ENCODE measurements at places on chromosomes 2 and 18.

DNA sequence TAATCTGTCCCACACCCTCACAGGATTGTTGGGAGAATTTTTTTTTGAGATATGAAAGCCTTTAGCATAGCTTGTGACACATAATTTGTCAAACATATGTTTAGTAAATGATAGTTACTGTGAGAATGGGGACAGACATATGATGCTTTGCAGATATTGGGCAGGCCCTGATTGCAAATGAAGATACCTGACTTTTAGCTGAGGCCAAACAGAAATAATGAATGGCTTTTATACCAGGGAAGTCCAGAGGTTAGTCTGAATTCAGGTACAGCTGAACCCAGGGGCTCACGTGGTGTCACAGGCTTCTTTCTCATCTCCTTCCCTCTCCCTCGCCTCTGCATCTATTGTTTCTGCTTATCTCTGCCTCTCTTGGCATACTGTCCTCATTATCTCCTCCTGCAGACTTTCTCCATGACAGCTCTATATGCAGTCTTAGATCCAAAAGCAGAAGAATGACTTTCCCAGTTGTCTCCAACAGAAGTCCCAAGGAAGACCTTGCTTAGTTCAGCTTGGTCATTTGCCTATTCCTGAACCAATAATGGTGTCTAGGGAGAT lies 4.9 kb upstream of the WNT10A start:
- DNase-seq, result no peak

DNA sequence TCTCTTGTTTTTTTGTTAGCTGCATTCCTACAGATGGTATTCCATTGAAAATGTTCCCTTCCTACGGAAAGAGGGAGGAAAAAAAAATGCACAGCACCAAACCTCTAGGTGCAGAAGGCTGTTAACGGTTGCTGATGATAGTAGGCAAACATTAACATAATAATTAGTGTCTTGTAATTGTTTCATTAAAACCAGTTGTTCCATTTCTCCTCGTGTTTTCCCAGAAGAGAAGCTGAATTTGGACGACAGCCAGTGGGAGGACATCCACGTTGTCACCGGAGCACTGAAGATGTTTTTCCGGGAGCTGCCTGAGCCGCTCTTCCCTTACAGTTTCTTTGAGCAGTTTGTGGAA lies 494.7 kb downstream of the ARHGAP15 start:
- DNase-seq, result no peak

DNA sequence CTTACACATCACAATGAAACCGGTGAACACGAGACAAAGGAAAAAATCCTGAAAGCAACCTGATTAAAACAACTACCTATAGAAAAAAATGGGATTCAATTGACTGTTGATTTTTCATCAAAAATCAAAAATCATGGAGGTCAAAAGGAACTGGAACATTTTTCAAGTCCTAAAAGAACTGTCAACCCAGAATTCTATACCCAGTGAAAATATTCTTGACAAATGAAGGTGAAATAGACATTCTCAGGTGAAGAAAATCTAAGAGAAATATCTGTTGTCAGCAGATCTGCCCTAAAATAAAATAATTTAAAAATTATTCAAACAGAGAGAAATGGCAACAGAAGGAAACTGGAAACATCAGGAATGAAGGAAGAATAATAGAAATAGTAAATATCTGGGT lies 38.9 kb downstream of the GAREM1 start:
- DNase-seq, result no peak

DNA sequence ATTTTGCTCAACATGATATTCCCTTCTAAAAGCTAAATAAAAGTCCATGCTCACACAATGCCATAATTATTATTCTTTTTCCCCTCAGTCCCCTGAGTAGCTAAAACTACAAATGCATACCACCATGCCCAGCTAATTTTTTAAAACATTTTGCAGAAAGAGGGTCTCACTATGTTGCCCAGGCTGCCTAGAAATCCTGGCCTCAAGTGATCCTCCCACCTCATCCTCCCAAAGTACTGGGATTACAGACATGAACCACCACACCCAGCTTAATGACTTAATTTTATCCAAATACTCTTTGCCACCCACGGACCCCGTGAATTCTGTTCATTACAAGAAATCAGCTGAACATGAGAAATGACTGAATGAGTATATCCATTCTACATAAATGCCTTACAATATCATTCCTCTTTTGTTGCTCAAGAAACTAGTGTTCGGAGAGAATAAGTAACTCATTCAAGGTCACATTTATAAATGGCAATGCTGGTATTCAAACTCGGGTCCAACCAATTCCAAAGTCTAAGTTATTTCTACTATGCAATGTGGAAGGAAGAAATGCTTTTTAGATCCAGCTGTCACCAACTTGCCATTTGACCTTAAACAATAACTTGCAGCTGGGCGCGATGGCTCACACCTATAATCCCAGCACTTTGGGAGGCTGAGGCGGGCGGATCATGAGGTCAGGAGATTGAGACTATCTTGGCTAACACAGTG lies 59.8 kb downstream of the NOL10 start:
- no peak for DNase-seq

DNA sequence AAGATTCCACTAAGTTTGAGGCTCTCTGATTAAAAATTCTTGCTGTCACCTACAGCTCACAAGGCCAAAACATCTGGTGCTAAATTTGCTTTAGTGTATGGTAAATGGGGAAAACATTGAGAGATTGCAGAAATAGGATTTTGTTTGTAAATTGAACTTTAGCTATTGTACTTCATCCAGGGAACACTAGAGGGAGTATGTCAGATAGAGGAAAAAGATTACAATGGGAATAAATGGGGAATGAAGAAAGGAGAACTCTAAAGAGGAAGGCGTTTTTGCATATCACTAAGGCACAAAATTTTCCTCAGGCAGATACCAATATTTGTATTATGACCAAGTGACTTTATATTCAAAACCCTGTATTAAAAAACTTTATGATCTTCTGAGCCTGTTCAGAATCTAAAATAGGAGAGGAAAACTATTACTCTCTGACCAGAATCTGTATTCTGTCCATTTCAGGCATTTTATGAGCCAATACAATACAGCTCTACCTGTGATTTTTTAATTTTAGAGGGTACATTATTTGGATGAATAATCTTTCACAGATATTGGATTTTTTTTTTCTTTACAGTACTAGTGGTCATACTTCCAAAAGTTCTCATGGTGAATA lies 52.3 kb upstream of the ITGB6 start:
- DNase-seq, result peak; percentile 52

- no peak for DNase-seq
These were observed 1402.0 kb upstream of the PIK3C3 start for GRCh38 chr18:40553029-40553428.

DNA sequence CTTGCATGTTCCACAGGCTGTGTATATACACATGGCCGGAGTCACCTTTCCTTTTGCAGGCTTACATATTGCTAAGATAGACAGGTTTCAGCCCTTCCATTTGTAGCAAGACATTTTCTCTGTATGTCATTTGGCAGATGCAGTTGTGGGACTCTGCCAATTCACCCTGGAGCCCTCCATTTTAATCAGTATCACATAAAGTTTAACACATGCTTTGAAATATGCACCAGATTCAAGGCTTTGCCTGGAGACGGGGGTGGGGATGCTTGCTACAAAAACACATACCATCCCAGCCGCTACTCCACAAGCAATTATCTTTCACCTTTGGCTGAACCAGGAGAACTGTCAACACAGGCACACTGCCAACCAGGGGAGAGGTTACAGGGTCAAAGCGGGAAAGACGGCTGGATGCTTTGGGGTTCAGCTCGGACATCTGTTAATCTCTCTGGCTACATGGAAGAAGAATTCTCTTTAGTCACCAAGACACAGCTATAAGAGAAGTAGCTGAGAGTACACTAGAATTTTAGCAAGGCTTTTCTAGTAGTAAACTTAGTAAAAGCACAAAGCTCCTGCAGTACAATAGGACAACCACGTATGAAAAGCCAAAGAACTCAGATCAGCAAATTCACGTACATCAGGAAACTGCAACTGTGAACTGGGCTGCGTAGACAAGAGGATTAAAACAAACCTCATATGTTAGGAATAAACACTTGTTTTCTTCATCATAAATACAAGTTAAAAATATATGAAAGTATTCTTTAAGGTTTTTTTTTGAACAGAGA lies 130.9 kb downstream of the EXOC6B start:
- peak; percentile 83 for DNase-seq

DNA sequence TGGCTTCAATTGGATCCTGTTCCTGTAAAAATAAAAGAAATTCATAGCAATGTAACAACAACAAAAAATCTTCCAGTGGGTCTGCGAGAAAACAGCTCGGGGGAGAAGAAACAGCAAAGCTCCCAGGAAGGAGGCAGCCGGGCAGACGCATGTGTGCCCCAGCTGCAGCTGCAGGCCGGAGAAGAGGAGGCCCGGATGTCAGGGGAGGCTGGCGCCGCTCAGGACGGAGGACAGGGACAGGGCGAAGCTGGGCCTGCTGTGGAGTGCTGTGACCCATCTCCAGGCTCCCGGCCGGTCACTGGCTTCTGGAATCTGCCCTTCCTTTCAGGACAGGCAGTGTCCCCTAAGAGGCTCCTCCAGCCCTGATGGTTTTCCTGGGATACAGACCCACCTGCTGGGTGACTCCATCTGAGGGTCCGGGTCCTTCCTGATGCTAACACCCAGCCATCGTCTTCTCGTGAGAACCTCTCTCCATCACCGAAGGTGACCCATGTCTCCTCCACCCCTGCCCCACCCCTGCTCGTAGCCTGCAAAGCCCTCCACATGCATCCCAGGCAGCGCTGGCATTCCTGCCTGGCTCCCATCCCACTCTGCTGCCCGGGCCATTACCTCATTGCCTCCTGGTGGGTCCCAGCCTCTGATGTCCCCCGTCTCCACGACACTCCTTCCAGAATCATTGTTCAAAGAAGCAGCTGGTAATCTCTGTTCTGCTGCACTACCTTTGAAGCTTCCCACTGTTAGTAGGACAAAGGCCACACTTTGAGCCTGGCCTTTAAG lies 145.4 kb upstream of the TWIST2 start:
- DNase-seq, result no peak

DNA sequence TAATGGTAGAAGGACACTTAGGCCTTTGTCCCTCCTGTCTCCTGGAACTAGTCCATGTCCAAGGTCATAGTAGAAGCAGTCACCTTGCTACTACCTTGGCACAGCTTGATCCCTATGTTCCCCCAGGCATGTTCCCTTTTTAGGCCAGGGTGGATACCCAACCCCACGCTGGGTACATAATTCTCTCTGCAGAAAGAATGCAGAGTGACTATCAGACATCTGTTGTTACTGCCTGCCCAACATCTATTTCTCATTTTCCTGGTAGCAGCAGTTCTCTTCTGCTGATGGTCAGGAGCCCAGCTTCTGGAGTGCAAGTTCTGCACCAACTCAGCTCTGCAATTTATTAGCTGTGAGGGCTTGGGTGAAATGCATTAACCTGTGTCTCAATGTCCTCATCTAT lies 4.4 kb upstream of the METTL21A start:
- no peak for DNase-seq

DNA sequence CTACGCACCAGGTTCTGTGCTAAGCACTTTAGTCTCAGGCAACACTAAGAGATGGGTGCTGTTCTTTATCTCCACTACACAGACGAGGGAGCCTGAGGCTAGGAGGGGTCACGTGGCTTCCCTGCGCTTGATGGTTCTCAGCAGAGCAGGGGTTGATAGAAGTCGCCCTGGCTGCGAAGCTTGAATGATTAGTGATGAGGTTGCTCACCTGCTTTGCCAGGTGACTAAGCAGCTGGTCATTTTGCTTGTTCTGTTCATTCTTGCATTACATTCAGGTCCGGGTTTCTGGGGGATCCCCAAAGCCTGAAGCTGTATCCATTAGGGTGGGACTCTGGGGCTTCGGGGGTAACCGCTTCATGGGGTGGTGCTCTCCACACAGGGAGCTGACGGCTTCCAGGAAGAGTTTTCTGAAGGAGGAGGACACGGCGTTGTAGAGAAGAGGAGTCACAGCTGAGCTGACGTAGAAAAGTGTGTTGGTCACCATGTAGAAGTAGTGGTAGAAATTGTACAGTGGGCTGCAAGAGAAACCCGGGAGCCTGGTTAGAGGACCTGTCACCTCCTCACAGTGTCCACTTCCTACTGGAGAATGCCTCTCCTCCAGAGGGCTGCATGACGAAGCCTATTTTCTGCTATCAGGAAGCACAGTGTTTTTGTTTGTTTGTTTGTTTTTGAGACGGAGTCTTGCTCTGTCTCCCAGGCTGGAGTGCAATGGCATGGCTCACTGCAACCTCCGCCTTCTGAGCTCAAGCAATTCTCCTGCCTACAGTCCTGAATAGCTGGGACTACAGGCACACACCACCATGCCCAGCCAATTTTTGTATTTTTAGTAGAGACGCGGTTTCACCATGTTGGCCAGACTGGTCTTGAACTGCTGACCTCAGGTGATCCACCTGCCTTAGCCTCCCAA lies 11.5 kb downstream of the NTSR2 start:
- no peak for DNase-seq

- no peak for DNase-seq
These were observed 1.2 kb upstream of the SERPINB13 start for GRCh38 chr18:63585988-63586387.

GRCh38 chr18:75044791-75045190 lies 164.1 kb downstream of the PTGR3 start:
- no peak for DNase-seq

GRCh38 chr2:203019142-203019541 lies 4.5 kb downstream of the NBEAL1 start:
- DNase-seq, result no peak

GRCh38 chr2:111983478-111984212 lies 71.4 kb upstream of the TMEM87B start:
- DNase-seq, result no peak

DNA sequence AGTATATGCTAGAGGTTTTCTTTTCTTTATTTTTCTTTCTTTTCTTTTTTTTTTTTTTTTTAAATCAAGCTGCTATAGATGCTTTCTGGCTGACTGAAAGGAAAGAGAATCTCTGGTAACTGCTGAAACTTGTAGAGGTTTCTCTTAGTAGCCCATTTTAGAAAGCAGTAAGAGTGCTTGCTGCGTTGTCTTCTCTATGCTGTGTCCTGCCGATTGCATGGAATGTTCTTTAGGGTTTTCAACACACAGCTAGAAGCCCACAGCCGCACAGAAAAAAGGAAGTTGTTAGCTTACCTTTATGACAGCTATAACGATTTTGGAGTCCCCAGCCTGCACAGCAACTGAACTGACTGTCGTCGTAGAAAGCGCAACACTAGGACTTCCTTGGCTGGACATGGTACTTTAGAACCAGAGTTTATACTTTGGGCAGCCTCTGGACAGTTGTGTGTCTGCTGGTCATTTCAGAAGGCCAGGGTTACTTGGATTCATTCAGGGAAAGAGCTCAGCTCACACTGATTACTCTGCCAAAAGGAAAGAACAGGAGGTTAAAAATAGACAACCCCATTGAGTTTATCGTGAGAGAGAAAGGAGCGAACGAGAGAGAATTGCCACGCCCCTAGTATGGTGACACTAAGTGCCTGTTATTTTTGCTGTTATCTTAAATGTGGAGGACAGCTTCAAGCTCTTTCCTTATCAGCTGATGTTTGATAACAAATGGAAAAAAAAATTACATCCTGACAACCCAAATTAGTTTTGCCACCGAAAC lies at the start of gene CCDC141:
TSS of gene CCDC141 (minus strand) at position 592 of the 766 bp plus-strand sequence. CDS start at position 396, 196 bp downstream.
- no peak for DNase-seq

GRCh38 chr2:179336782-179337534 lies 72.3 kb upstream of the SESTD1 start:
- DNase-seq, result peak; percentile 58

Measured in skin of body (tissue), 3 donors.